NK-92 treated with Interleukin-12 subunit alpha and Interleukin-12 subunit beta, amount 100 ng/mL, for 24 hours (cell line): ENCODE measurements at places on chromosomes 6 and 20.

DNA sequence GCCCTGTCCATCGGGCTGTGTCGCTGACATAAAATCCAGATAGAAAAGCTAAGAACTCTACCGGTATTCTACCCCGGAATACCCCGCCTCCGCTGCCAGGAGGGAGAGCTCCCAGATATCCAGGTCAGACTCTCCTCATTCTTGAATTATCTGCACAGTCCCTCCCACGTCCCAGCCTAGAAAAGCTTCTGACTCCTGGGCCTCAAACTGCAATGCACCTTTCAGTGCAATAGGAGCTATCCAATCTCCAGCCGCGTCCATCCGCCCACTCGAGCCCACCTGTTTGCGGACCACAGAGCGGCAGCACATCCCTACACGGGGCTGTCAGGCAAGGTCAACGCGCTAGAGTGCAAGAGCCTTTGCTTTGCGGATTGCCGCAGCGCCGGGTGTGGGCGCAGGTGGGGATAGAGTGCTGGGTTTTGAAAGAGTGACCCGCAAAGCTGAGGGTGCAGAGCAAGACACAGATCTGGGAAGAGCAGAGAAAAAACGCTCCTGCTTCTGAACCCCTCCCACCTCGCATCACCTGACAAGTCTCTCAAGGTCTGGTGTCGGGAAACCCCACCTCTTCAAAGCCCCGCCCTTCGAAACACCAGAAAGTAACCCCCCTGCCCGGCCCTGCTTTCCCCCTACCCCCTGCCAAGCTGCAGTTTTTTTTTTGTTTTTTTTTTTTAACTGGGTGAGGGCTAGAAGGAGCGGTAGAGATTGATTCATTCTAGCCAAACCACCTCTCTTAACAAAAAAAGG is 1.3 kb downstream of the TAPBP start:
- peak; percentile 58 for DNase-seq

- DNase-seq, result no peak
These were observed 65.7 kb upstream of the PTGIS start for GRCh38 chr20:49633643-49634042.

GRCh38 chr20:48180618-48181017 is 395.3 kb upstream of the SULF2 start:
- DNase-seq, result no peak

DNA sequence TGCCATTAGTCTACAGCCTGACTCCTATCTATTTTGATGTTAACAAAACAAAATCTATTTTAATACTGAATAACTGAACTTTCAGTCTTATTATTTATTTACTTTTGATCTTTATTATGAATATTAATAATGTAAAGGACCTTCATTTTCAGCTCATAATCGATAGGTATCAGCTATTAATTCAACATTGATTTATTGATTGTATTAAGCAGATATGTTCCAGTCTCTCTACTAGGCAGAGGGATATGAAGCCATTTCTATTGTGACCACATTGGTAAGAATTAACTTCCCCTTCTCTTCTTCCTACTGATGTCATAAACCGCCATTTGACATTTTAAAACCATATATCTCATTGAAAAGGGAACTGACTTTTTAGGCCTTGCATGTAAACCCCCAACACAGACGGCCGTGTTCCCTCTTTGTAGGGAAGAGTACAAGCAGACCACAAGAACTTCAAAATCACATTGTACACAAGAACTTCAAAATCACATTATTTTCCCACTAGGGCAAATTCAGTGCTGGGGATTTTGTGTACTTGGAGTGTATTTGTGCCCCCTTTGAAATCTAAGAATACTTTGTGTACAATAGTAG is 69.5 kb upstream of the FABP7 start:
- no peak for DNase-seq

DNA sequence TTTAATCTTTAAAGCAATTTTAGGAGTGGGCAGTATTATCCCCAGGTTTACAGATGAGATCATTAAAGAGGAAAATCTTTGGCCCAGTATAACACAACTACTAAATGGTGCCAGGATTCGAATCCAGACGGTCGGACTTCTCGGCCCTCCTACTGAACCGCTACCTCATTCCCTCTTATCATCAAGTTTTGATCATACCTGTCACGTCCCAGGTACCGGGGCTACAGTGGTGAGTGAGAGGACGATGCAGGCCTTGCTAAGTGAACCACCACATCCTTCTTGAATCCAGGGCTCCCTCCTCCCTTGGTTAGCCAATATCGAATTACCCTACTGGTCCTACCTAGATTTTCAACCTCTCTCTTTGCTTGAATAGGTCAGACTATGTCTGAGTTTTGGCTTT is 78.1 kb upstream of the PBOV1 start:
- no peak for DNase-seq
